8988T (cell line): ENCODE measurements at places on chromosomes 2 and 18.

DNA sequence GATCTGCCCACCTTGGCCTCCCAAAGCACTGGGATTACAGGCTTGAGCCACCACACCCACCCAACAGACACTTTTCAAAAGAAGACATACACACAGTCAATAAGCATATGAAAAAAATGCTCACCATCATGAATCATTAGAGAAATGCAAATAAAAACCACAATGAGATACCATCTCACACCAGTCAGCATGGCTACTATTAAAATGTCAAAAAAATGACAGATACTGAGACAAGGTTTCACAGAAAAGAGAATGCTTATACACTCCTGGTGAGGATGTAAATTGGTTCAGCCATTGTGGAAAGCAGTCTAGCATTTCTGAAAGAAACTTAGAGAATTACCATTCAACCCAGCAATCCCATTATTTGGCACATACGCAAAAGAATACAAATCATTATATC, 1947.2 kb downstream of the SUCLG1 start:
- DNase-seq: no peak

- no peak for DNase-seq
Measured at GRCh38 chr18:11785444-11786055, 65.7 kb upstream of the CHMP1B start.

GRCh38 chr2:77418537-77418936, 103.6 kb downstream of the LRRTM4 start:
- DNase-seq: no peak

GRCh38 chr2:240723851-240724250, 32.2 kb downstream of the AQP12A start:
- no peak for DNase-seq

- DNase-seq: no peak
Measured at GRCh38 chr18:37306432-37306831, 259.2 kb downstream of the CELF4 start.

GRCh38 chr2:53652131-53652530, 115.5 kb upstream of the CHAC2 start:
- DNase-seq: no peak

DNA sequence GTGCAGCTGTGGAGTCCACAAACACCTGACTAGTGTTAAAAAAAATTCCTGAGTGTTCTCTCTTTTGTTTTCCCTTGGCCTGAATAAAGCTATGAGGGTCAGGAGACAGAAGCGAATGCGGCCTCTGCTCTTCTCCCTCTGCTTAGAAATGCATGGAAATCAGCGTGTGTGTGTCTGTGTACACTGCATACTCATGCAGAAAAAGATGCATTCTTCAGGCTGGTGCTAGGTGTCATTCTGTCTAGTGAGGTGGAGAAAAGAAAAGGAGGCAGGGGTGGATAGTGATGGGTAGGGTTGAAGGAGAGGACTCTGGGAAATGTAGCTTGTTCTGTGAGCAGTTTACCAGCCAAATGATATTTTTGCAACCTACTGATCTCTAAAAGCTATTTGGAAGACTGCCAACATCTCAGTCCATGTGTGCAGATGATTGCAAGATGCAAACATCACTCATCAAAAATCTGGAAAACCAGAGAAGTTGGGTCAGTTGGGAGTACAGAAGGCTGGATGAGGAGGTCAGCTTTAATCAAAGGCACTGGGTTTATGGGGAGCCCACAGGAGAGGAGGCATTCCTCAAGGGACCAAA, 177.7 kb downstream of the INSIG2 start:
- no peak for DNase-seq

DNA sequence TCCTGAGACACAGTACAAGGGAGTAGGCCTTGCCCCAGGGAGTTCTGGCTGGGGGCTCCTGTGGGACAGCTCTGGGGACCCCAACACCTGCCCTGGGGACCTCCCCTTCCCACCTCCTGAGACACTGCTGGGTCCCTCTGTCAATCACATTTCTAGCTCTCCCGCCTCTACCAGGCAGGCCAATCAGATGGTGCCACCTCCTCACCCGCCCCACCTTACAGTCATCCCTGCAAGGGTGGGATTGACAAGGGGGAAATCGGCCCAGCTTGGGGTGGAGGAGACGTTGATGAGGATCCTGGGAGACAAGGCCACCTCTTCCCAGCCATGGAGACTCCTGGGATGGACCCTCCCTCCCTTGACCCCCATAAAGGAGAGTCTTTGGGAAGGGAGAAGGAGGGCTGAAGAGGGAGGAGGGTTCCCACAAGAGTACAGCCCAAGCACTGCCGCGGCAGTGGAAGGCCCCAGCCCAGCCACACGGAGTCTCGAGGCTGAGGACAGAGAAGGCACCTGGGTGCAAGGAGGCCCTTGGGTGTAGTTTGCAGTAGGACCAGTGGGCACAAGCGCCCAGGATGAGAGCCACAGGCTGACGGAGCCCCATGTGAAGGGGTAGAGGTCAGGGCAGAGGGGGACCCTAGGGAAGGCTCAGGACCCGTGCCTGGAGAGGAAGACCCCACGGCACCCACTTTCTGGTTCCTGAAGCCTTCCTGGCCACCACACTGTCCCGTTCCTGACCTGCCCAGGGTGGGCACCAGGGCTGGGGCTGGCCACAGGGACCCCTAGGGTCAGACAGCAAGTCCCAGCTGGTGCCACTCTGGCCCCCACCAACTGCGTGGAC, 109.9 kb upstream of the OTOS start:
- no peak for DNase-seq

GRCh38 chr2:8491296-8492027, 190.4 kb upstream of the ID2 start:
- DNase-seq: no peak

- no peak for DNase-seq
Measured at GRCh38 chr2:65456064-65456463, 23.7 kb upstream of the SPRED2 start.

GRCh38 chr18:21177822-21178221, 64.2 kb upstream of the GREB1L start:
- no peak for DNase-seq

GRCh38 chr2:181354626-181355025, 102.6 kb upstream of the ITGA4 start:
- DNase-seq: no peak

DNA sequence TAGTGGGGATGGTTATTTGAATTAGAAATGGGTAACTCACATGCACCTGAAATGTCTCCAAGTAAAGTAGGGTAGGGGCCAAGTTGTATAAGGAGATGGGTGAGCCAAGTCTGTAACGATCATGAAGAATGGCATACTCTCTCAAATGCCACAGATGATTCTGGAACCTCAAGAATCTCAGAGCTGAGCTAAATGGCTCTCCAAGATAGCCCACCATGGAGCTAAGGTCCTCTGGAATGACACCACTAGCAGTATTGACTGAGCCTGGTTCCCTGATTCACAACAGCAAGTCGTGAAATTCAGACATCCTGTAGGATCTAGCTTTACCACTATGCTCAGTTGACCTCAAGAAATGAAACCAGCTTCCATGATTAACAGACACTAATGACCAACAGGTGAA, 115.9 kb upstream of the EPAS1 start:
- no peak for DNase-seq

- no peak for DNase-seq
Measured at GRCh38 chr2:158255257-158255656, 153.6 kb downstream of the UPP2 start.

- DNase-seq: no peak
Measured at GRCh38 chr2:160411167-160411566, 82.4 kb downstream of the RBMS1 start.

DNA sequence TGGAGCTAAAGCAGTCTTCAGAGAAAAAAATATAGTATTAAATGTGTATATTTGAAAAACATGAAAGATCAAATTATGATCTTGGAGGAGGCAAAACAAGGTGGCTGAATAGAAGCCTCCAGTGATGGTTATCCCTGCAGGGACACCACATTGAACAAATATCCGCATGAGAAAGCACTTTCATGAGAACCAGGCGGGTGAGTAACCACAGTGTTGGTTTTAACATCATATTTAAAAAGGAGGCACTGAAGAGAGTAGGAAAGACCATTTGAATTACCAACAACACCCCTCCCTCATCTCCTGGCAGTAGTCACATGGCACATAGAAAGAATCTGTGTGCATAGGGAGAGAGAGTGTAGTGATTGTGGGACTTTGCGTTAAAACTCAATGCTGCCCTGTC, 759.6 kb upstream of the NRXN1 start:
- DNase-seq: no peak

DNA sequence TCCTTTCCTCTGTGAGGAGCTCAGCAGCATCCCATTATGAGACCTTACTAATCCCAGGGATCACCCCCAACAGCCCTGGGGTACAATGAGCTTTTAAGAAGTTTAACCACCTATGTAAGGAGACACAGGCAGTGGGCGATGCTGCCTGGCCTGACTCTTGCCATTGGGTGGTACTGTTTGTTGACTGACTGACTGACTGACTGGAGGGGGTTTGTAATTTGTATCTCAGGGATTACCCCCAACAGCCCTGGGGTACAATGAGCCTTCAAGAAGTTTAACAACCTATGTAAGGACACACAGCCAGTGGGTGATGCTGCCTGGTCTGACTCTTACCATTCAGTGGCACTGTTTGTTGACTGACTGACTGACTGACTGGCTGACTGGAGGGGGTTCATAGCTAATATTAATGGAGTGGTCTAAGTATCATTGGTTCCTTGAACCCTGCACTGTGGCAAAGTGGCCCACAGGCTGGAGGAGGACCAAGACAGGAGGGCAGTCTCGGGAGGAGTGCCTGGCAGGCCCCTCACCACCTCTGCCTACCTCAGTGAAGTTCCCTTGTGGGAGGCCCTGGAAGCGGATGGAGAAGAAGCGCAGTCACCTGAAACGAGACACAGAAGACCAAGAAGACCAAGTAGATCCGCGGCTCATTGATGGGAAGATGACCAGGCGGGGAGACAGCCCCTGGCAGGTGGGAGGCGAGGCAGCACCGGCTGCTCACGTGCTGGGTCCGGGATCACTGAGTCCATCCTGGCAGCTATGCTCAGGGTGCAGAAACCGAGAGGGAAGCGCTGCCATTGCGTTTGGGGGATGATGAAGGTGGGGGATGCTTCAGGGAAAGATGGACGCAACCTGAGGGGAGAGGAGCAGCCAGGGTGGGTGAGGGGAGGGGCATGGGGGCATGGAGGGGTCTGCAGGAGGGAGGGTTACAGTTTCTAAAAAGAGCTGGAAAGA, 7.6 kb downstream of the PROC start:
- DNase-seq: no peak

GRCh38 chr18:53971331-53971730, 253.1 kb downstream of the MBD2 start:
- DNase-seq: no peak

DNA sequence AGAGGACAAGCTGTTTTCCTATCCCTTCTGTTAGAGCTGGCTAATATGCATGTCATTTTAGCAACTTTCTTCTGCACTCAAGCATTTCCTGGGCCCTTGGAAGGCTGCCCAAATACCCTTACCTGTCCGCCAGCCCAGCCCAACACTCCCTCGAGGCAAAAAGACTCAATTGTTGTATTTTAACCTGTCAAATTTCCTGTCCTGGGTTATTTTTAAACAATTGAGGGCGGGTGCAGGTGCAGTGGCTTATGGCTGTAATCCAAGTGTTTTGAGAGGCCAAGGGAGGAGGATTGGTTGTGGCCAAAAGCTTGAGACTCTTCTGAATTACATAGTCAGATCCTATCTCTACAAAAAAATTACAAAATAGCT, 125.0 kb upstream of the ARHGAP28 start:
- DNase-seq: no peak

DNA sequence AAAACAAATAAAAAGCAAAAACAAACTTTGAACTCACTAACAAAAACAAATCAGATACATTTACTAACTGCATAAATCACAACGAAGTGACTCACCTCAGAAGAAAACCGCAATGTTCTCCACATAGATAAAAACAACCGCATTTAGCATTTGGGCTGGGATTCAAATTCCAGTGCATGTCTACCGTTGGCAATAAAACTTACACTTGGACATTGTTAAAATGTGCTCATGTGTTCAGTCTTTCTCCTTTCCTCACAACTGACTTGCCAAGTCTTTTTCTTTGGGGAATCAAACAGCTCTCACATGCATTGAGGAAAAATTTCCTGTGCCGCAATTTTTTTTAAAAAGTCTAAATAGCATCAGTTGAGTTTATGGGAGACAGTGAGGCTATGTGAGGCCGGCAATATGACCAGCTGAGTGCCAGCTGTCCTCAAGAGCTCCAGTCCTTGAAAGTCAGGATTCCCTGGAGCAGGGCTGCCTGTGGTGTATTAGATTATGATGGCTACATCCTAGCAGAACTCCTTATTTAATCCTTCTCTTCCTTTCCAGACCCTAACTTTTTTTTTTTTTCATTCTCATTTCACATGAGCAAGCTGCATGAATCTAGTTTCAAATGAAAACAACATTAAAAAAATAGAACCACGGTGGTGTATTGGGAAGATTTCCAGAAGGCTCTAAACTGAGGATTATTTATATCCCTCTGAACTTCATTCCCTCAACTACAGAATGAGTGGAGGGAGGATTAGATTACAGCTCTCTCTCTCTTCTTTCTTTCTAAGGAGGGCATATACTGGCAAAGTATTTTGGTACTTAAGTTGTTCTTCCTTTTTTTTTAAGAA, 70.2 kb upstream of the MEIS1 start:
- DNase-seq: no peak

- DNase-seq: no peak
Measured at GRCh38 chr2:147715807-147716206, 129.0 kb upstream of the ACVR2A start.

DNA sequence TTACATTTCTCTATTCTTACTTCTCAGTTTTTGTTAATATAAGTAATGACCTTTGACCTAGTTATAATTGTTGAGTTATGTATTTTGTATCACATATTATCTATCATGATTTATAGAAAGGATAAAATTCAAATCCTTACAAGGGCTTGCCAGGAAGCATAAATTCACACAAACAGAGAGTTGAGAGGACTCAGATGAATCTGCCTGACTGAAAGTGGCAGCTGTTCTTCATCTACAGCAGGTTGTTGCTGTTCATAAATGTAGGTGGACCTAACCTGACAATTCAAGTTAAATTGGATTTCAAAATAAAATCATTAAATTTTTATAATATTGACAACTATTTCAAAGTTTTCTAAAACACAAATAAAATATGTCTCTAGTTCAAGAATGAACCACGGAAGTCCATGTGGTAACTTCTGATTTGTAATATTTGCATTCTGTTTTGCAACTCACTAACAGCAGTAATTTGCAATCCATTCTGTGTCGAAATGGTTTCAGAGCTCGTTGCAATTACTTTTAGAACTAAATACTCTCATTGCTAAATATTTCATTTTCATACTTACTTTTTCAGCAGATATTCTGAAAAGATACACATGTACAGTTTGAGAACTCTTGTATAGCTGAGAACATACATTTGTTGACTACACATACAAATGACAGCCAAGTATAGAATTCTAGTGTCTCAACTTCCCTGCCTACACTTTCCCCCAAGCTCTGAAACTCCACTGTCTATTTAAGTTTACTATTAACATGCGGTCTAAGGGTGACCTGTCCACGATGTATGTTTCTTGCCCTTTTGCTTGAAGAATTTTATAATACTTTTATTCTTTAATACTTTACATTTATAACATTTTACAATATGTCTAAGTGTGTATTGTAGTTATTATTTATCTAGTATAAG, 25.7 kb downstream of the SCN7A start:
- no peak for DNase-seq

- no peak for DNase-seq
Measured at GRCh38 chr2:15726321-15727057, 134.8 kb downstream of the DDX1 start.
